ENCODE measurements at places on chromosomes 2 and 18.

- no peak for DNase-seq
Measured at GRCh38 chr2:84441036-84441435, 18.0 kb downstream of the SUCLG1 start.

DNA sequence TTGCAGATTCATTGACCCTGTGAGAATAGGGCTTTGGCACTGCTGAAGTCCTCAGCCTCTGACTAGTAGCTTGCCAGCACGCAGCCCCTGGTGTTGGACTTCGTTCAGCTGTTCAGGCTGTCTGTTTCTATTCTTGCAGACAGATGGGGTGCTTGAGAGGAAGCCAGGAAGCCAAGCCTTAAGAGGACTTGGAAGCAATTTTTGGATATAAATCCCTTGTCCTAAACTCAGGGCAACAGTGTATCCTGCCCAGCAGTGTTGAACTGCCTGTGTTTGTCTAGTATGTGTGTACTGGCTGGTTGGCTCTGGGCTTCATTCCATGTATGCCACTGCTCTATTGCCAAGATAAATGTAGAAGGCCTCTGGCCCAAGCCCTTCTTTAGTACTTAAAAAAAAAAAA, 108.6 kb downstream of the COMMD1 start:
- peak; percentile 15 for DNase-seq

GRCh38 chr2:110707386-110707965, 24.9 kb upstream of the ACOXL start:
- no peak for DNase-seq

DNA sequence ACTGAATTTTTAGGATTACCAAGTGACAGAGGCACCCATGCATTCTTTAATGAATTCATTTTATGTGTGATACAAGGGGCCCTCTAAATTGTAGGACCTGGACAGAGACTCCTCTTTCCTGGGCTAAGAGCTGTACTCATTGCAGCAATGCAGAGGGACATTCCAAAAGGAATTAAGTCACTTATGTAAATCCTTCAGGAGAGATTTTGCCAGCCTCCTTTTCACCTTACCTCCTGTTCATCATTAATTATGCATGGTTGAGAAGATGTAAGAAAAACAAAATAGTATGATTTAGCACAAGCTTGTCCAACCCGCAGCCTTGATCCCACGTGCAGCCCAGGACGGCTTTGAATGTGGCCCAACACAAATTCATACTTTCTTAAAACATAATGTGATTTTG, 84.5 kb upstream of the TANK start:
- no peak for DNase-seq

DNA sequence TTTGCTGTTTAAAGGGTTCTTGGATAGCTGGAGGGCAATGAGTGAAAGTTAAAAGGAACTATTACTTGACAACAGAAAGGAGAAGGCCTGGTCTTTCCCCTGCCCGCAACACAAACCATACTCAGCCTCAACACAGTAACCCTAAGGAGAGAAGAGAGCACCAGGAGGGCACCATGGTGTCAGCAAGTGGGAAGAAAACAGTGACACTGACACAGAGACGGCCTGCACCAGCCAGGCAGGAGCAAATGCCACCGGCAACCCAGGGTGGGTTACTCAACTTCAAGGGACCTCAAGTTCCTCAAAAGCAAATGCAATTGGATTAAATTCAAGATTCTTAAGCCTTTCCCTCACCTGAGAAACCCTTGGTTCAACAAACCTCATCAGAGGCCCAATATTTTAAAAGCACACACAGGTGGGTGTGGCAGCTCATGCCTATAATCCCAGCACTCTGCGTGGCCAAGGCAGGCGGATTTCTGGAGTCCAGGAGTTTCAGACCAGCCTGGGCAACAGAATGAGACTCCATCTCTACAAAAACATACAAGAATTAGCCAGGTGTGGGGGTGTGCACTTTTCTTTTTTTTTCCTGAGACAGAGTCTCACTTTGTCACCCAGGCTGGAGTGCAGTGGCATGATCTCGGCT, 52.3 kb downstream of the TFCP2L1 start:
- DNase-seq: no peak

DNA sequence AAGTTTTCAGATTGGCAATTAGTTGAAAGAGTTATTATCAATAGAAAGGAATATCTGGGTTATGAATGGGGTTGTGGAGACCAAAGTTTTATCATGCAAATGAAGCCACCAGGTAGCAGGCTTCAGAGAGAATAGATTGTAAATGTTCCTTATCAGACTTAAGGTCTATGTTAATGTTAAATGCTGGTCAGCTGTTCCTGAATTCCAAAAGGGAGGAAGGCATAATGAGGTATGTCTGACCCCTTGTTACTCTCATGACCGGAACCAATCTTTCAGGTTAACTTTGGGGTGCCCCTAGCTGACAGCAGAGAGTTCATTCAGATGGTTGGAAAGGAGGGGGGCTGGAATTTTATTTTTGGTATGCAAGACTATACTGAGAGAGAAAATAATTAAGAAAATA, 47.9 kb downstream of the RIT2 start:
- no peak for DNase-seq

- no peak for DNase-seq
Measured at GRCh38 chr2:184566716-184567115, 31.6 kb upstream of the ZNF804A start.

- DNase-seq: no peak
Measured at GRCh38 chr2:23073671-23074070, 311.3 kb upstream of the KLHL29 start.

DNA sequence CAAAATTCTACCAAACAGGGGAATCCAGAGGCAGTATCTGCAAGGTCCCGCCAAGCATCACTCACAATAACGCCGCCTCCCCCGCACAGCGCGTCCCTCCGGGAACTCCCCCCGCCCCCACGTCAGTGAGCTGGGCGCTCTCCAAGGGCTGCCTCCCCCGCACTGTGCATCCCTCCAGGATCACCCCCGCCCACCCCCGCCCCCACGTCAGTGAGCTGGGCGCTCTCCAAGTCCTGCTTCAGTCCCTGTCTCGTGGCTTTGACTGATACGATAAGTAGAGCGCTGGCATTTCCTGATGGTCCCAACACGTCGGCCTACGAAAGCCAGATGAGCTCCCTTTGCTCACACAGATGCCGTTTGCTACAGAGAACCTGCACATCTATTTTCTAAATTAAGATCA, 130.7 kb upstream of the TPO start:
- DNase-seq: peak; percentile 0

DNA sequence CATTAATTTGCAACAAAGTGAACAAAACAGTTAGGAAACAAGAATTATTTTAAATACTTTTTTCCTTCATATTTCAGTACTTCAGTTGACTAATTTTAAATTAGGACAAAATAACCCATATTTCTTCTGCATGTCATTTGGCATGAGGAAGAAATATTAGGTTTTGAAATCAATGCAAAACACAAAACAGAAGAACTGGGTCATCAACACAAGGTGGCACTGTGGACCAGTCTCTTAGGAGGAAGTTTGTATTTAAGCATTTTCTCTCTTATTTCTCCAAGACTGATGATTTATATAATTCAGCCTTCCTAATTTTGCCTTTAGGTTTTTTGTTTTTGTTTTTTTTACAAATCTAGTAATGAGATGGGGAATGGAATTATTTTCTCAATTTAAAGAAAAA, 352.8 kb upstream of the KCNH7 start:
- peak; percentile 18 for DNase-seq

DNA sequence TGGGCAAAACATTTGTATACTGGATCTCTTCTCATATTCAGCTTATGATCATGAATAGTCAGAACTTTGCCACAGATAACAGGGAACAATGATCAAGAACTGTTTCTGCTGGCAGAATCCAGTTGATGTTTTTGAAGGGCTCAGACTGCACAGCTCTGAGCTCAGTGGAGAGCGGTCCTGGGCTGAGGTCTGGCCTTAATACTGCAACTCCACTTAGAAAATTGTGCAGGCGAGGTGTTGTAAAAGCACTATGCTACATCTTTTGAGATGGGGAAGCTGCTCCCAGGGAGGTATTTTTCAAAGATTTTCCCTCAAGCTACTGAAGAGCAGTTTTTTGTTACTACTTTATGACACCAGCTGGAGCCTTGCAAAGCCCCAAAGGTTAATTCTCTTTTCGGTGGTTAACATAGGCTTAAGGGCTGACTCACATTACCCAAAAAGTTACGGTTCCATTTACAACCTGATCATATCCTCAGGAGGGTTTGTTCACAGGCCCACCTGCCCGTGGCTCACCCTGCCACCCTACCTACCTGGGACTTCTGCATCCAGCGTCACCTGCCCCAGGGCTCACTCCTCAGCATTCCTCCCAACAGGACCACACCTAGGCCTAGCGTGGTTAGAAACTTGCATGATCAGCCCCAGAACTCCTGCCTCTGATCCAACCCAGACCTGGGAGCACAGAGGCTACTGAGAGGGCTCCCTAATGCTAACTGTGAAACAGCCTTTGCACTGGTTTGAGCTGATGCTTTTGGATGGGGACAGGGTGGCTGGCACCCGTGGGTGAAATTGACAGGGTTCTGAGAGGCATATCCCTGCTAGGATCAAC, 114.4 kb downstream of the NCK2 start:
- no peak for DNase-seq

GRCh38 chr18:21289827-21290226, 47.8 kb downstream of the GREB1L start:
- no peak for DNase-seq

- no peak for DNase-seq
Measured at GRCh38 chr2:234689911-234690379, 193.1 kb upstream of the ARL4C start.
